ENCODE measurements at places on chromosomes 7 and 10.

GRCh38 chr10:77109351-77109994 lies 528.1 kb downstream of the KCNMA1 start:
- no peak for DNase-seq

DNA sequence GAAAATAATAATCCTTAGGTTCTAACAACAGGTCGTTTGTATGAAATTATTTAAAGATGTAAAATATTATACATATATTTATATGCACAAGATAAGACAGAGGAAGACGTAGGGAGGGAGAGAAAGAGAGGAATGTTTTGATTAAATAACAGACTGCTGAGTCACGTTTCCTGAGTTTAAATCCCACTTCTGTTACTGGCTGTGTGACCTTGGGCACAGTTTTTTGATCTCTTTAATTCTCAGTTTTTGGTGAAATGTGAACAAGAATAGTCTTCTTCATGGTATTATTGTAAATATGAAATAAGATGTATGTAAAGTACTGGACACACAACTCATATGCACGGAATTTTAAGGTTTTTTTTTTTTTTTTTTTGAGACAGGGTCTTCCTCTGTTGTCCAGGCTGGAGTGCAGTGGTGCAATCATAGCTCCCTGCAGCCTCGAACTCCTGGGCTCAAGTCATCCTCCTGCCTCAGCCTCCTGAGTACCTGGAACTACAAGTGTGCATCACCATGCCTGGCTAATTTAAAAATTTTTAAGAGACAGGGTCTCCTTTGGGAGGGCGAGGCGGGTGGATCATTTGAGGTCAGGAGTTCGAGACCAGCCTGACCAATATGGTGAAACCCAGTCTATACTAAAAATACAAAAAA lies 42.6 kb downstream of the BAMBI start:
- DNase-seq: no peak

GRCh38 chr10:114507449-114507848 lies 103.1 kb upstream of the AFAP1L2 start:
- no peak for DNase-seq

DNA sequence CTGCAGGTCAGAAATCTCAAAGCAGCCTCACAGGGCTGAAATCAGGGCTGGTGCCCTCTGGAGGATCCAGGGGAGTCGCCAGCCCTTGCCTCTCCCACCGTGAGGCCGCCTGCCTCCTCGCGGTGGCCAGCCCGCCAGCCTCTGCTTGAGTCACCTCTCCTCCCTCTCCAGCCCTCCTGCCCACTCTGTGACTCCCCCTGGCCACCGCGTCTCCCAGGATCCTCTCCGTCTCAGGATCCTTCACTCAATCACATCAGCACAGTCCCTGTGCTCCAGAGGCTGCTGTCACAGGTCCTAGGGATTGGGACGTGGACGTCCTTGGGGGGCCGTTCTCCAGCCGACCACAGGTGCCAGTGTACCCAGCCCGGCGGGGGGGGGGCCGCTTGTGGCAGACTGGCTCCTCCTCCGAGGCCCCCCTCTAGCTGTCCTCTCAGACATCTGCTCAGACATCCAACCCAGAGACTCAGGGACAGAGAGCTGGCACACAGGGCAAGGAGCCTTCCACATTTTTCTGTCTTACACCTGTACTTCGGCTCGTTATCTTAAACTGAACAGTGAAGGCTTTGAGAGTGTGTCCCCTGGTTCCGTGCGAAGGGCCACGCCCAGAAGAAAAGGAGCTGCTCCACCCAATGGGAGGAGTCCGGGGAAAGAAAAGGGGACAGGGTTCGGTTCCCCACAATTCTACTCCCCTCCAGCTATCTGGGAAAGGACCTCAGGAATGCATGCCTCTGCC lies 9.4 kb upstream of the PPP2R2D start:
- DNase-seq: no peak

GRCh38 chr7:82029236-82029913 lies 259.5 kb upstream of the HGF start:
- no peak for DNase-seq

- no peak for DNase-seq
These were observed 99.4 kb downstream of the CTNNA3 start for GRCh38 chr10:67596641-67597040.
